SIG-M5 (cell line): ENCODE measurements at places on chromosomes 1 and 21.

DNA sequence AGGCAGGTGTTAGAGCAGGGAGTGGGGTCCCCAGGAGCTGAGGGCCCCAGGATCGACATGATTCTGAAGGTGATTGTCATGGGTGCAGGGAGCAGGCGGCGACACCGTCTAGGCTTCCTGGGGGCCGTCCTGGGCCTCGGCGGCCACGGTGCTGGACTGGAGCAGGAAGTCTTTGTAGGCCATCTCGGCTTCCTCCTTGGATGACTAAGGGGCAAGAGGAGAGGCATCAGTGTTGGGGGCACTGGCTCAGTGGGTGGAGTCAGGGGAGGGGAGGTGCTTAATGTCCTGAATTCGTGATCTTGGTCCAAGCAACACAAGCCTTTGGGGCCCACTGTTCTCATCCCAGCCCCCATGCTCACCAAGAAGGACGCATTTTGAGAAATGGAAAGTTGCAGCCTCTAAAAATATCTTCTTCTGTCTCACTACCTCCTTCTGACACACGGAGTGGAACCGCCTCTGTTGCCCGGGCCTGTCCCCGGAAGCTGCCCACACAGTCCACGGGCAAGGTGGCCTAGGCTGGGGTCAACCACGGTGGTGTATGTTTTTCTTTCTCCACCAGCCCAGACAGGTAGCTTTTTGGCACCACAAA is 8.6 kb upstream of the FCMR start:
- no peak for DNase-seq

GRCh38 chr21:46155514-46156377 is at the start of gene FTCD:
Gene FTCD, minus strand, starts transcription at chr21:46155579. Its CDS starts 56 bp downstream, at chr21:46155523.
- no peak for DNase-seq

GRCh38 chr1:36968730-36969129 is 65.6 kb downstream of the GRIK3 start:
- DNase-seq: no peak

DNA sequence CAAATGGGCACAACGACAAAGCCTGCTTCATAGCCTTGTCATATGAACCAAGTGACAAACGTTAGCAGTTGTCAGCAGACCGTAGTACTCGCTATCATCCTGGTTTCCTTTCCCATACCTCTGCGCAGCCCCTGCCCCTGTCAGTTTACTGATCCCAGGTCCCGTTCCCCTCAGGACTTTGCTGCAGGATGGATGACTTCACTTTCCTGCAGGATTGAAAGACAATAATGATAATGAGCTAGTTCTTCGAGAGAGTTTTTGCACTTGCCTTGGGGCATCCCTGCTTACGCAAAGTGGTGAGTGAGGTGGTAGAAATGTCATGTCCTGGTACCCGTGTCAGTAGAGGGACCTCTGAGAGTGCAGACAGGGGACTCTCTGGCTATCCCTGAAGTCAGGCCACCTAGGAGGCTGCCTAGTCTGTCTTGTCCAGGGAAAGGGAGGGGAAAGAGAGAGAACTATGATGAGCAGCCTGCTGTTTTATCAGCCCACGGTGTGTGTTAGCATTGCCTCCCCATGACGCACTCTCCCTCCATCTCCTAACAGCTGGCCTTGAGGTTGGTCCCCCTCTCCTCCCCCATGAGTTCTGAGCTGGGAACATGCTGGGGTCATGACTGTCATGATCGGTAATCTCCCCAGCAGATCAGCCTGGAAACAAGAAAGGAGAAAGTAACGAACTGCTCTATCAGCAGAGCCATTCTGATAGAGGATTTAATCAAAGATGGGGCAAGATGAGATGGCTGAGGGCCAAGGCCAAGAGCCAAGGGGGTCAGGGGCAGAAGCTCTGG is 53.7 kb downstream of the ELK4 start:
- DNase-seq: no peak

- no peak for DNase-seq
These were observed 106.2 kb downstream of the RUNX1 start for GRCh38 chr21:34942911-34943310.

DNA sequence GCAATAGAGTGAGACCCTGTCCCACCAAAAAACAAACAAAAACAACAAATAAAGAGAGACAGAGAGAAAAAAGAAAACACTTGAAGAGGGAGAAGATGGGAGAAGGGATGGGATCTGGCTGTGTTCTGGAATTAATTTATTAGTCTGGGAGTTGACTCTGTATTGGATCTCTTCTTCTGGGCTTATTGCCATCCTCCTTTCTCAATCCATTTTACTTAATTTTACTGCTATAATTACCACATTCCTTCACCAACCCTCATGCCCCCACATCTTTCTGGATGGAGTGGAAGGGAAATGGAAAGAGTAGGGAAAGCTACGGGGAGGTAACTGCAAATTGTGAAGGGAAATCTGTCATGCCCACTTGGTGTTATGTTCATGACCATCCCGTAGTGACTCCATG is 42.9 kb downstream of the FMN2 start:
- DNase-seq: no peak
